ENCODE measurements at places on chromosomes 6 and 20.

GRCh38 chr6:160031871-160032270, 63.0 kb downstream of the IGF2R start:
- no peak for DNase-seq

- DNase-seq: no peak
Measured at GRCh38 chr6:3426927-3427686, 29.7 kb downstream of the SLC22A23 start.

DNA sequence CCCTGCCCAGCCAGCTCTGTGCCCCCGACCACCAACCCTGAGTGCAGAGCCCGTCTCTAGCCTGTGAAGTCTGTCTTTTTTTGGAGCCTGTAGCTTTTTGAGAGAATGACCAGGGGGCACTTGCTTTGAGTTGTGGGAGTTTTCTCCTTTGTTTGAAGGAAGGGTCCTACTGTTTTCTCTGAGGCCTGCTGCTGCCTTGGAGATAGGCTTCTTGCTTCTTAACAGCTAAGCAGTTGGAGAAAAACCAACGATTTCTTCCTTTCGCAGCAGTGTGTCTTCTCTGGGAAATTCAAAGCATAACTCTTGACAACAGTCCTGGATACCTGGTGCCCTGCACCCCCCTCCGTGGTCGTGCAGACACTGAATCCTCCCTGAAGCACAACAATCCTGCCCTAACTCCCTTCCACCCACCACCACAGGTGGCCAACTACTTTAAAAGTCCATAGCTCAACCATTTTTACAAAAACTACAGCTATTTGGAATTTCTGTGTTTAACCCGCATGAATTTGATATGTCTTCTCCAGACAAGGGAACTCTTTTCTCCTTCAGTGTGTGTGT, 61.0 kb downstream of the FAM50B start:
- DNase-seq: no peak

- DNase-seq: no peak
Measured at GRCh38 chr6:5645328-5646290, 361.1 kb downstream of the NRN1 start.

- peak; percentile 98 for DNase-seq
Measured at GRCh38 chr20:54107600-54108325, 37.4 kb upstream of the BCAS1 start.

GRCh38 chr20:3731944-3732326, 550 bp upstream of the HSPA12B start:
- DNase-seq: no peak

DNA sequence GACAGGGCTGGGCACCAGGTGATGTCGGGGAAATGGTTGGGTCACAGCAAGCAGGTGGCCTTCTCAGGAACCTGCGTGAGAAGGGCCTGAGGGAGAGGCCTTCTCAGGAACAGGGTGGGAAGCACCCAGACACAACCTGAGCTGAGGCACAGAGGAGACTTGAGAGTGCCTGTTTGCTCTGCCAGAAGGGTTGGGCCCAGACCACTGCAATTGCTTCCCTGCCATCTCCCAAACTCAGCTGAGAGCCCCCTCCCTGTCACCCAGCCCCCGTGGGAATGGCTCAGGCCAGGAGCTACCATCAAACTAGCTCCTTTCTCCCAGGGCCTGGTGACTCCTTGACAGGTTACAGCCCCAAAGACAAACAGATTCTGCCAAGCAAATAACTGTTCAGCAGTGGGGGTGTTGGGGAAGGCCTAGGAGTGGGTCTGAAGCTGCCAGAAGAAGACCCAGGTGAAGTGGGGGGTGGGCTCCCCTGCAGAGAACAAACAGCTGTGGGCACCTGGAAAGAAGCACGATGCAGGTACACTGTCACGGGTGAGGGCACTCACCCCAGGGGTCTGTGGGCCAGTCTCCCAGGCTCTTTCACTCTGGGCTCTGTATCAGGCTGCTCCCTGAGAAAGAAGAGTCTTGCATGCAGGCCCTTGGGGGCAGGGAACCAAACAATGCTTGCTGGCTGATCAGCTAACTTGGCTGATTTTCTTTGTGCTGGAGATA, 30.4 kb upstream of the SPDEF start:
- no peak for DNase-seq

DNA sequence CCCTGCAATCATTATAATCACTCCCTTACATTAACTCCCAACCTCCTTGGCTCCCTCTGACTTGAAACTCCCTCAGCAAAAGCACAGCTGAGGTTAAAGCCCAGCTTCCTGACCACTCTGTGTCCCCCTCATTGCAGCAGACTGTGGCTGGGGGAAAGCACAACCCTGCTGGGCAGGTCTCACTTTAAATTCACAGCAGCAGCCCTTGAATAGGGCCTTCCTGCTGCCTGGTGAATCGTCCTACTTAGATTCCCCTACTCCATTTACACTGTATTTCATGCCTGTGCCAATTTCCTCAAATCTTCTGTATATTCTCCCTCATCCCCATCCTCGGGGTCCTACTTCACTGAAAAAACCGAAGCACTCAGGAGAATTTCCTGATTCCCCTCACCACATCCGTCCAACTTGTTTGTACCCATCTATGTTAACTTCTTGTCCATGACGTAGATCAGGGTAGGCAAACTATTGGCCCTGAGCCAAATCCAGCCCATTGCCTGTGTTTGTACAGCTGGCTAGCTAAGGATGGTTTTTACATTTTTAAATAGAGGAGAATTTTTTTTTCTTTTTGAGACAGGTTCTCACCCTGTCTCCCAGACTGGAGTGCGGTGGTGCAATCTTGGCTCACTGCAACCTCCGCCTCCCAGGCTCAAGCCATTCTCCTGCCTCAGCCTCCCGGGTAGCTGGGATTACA, 31.5 kb upstream of the GCM1 start:
- no peak for DNase-seq

GRCh38 chr6:27966044-27966443, 9.0 kb downstream of the OR2B6 start:
- no peak for DNase-seq

DNA sequence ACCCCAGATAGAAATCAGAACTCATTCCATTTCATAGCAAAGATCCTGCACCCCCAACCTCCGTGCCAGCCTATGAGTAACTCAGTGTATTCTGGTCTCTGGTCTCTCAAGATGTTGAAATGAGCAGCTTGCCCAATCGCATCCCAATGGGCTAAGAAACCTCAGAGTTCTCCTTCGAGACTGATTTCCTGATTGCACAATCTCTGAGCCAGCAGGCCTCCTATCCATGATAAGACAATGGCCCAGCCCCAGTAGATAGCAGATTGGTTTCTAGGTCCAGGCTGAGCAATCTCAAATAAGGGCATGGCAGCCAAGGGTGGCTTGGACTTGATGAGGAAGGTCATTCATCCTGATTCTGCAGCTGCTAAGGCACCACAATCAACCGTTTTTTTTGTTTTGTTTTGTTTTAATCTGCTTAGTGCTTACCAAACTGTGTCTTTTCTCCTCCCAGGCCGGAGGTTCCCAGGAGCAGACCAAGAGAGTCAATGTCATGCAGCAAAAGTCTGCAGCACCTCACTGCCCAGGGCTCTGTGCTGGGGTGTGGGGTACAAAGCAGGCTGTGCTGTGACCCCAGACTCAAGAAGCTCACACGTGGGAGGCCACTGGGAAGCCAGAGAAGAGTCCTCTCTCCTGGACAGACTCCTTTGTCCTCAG, 125.1 kb upstream of the NXT1 start:
- peak; percentile 58 for DNase-seq

GRCh38 chr6:143164565-143165105, 103.9 kb downstream of the AIG1 start:
- no peak for DNase-seq

- peak; percentile 57 for DNase-seq
Measured at GRCh38 chr6:71510057-71510713, 221.6 kb downstream of the OGFRL1 start.

GRCh38 chr6:17385660-17386059, 7.7 kb upstream of the CAP2 start:
- no peak for DNase-seq

DNA sequence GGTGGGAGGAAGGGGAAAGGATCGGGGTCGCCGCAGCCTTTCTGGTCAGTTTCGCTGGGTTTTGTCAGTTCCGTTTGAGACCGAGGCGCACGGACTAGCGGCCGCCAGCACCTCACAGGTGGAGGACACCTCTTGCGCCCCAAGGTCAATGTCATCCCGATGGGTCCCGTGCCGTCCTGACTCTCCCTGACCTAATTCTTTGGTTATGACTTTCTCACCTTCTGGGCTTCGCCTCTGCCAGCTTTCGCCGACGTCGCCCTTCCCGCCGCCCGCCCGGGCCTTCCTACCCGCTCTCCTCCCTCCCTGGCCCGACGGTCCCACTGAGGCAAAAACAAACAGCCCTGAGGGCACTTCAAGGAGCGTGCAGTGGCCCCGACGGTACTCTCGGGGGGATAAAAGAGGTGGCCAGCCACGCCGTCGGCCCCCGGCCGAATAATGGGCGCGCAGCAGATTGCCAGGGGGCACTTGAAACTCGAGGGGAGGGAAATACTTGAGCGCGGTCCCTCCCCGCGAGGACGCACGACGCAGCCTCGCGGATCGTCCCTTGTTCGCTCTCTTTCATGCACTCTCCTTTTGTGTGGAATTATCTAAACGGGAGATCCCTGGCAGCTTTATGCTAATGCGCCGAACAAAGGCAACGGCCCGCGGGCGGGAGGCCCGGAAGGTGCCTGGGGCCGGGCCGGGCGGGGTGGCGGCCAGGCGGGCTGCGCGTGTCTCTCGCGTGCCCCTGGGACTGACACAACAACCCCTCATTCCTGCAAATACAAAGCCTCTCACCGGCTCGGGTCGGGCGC, 3.9 kb upstream of the INSM1 start:
- DNase-seq: no peak

GRCh38 chr20:9093218-9093957, 24.5 kb downstream of the PLCB4 start:
- no peak for DNase-seq

All from A549 (cell line).